Stimulated activated CD4-positive, alpha-beta T cell treated with anti-CD3 and anti-CD28 coated beads, Interleukin-12 subunit alpha, Interleukin-12 subunit beta, amount 100 ng/mL, for 48 hours (primary cell): ENCODE measurements at places on chromosomes 1 and 21.

DNA sequence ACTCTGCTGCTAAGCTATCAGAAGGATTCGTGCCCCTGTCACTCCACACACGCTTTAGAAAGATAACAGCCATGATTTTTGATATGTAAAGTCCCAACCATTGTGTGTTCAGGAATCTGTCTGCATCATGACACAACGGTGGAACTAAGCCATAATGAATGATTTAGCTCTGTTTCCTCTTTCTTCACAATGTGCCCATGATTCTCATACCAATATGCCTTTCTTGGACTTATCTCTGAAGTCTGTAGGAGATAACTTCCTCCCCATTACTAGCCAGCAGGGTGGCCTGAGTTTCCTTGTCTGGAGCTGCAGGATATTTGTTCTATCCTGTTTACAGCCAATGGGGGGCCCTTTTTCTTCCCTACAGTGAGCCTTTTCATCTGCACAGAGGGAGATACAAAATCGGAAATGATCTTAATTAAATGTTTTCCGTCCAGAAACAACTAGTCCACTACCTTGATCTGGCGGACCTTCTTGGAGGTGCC is 511.7 kb downstream of the USP25 start:
- no peak for DNase-seq

GRCh38 chr1:210448297-210448892 is 119.7 kb downstream of the HHAT start:
- peak; percentile 47 for DNase-seq

GRCh38 chr21:31580866-31581276 is 78.6 kb upstream of the SOD1 start:
- DNase-seq: peak; percentile 46

DNA sequence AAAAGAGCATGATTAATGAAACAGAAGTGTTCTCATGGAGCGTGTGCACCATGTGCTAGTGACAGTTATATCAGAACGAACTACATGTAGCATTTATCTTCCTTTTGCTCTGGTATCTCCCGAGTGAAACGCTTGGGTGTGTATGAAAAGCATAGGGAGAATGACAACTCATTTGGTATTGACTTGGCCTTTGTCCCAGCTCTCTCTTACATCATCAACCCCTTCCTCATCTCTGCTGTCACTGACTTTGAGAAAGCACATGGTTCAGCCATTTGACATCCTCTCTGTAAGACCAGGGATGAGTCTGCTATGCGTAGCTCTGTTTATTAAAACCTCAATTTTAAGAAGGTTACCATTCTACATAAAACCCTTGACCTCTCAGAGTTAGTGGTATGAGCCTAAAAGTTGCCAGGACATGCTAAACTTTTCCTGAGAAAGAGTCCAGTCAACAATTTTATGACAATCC is 201.0 kb downstream of the NRIP1 start:
- DNase-seq: no peak

- peak; percentile 86 for DNase-seq
Observed at GRCh38 chr21:33380483-33380998, 22.7 kb upstream of the IFNGR2 start.

DNA sequence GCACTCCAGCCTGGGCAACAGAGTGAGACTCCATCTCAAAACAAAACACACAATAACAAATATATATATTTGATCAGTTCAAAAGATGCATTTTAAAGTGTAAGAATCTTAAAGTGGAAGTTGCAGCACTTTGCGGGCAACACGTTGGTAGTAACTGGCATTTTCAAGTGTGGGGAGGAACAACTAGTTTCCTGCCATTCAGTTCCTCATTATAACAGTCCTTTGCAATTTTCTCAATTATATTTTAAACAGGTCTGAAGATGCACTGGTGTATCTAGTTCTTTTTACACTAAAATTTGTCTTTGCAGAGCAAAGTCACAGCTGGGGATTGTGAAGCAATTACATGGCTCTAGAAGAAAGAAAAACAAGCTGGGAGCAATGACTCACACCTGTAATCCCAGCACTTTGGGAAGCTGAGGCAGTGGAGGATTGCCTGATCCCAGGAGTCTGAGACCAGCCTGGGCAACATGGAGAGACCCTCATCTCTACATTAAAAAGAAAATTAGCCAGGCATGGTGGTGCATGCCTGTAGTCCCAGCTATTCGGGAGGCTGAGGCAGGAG is 25.3 kb downstream of the RRAGC start:
- DNase-seq: no peak

- no peak for DNase-seq
Observed at GRCh38 chr1:15151377-15151806, 2.2 kb upstream of the TMEM51 start.

GRCh38 chr1:92030656-92031107 is 897 bp downstream of the EPHX4 start:
- peak; percentile 2 for DNase-seq

DNA sequence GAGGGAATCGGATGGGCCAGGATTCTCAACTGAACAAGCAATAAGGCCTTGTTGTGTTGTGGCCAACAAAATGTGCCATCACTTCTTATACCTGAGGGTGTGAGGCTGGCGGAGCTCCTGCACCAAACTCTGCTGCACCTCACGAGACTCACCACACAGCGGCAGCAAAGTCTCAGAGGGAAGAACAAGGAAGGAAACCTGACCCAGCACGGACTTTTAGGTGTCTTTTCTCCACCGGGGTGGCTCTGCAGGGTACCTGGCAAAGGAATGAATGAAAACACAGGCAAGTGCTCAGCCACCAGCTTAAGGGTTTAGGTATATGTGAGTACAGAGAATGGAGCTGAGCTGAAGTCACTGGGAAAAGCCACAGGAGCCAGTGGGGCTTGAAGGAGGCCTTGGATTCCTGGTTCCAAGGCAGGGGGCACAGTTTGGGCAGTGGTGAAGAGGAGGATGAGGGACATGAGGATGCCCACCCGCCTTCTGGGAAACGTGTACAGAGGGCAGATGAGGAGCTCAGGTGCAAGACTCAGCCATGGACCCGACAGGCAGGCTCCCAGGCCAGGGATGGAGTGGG is 31.1 kb upstream of the HSD3B1 start:
- no peak for DNase-seq

- no peak for DNase-seq
Observed at GRCh38 chr1:209937996-209938959, at the start of gene SYT14. SYT14 (plus strand) TSS chr1:209938217; CDS start chr1:209938265, 48 bp downstream.

DNA sequence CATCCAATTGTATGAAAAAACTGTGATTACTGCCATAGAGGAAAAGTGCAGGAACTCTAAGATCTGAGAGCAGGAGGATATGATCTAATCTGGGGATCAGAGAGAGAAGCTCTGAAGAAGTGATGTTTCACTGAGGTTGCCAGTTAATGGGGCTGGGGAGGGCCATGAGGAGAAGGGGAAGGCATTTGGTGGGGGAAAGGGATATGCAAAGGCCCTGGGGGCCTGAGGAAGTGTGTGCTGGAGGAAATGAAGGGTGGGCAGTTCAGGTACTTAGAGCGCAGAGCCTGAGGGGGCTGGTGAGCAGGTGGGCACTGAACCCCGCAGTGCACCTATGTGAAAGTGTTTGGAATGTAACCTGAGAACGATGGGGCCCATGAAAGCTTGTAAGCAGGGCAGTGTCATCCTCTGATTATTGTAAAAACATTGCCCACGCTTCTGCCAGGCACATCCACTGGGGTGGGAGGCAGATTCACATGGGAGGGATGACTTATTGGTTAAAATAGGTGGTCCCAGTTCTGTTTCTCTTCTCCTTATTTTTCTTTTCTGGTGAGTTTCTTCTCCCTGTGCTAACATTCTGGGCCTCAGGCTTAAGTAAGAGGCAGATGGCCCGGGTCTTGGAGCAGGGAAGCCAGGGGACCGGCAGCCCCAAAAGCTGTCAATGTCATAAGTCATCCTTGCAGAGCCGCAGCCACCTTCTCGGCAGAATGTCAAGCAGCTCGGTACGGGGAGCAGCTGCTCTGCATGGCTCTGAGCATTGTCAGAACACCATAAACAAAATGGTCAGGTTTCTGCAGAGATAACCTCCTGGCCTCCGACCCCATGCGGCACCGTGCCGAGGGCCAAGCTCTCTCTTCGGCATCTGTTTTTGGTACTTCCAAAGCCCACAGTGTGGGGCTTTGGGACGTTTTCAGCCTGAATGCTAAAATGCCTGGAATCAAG is 492.0 kb upstream of the VAMP3 start:
- no peak for DNase-seq

- no peak for DNase-seq
Observed at GRCh38 chr1:240768979-240769378, 157.0 kb upstream of the GREM2 start.

DNA sequence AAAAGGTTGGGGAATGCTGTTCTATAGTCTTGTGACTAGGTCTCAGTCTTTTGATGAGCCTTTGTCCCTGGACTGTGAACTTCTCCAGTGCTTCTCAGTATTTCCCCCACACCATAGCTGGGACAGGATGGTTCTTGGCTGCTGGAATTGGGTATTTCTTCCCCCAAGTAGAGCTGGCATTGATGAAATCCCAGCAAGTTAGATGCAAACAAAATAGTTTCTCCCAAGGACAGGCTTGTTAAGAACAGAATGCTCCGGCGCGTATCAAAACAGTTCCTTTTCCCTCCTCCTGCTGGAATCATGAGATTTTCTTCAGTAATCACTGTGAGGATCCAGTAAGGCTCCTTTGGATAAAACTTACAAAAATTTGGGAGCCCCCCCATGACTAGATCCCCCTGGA is 162.6 kb downstream of the PIK3R3 start:
- DNase-seq: no peak

GRCh38 chr1:12314333-12314903 is 84.6 kb downstream of the VPS13D start:
- no peak for DNase-seq

- DNase-seq: no peak
Observed at GRCh38 chr1:236321101-236321500, 39.3 kb upstream of the ERO1B start.

- DNase-seq: no peak
Observed at GRCh38 chr1:11848373-11848700, 754 bp upstream of the NPPA start.

DNA sequence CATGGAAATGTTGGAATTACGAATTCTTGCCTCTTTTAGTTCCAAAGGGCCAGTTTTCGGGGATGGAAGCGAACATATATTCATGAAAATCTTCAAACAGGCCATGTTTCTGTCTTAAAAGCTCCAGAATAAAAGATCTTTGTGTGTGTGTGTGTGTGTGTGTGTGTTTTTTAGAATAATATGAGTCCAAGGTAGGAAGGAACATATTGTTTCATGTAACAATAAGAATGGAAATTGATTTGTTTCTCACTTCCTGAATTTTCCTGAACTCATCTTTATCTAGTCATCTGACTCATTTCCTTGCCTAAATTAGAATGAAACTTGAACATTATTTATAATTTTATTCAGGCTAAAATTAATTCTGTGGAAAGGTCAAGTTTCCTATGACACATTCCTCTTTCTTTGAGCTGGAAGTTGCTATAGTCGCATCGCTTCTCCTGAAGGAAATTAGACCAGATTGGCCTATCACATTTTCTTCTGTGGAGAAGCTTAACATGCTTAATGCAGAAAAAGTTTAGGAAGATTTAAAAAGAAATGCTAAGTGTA is 805.1 kb upstream of the ADAMTS5 start:
- no peak for DNase-seq

DNA sequence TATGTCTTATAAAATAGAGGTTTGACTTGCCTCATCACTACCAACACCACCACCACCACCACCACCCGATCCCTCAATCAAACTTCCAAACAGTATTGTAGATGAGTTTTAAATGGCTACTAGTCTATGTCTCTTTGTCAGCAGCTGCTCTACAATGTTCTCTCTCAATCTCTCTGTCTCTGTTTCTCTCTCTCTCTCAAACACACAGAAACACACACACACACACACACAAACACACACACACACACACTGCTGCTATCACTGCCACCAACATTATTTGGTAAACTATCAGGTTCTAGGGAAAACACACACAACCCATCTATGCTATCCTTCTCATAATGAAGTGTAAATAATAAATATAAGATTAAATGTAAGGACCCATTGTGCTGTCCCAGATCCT is 2.4 kb downstream of the TNFSF4 start:
- DNase-seq: no peak

GRCh38 chr1:83581747-83582146 is 417.2 kb downstream of the TTLL7 start:
- no peak for DNase-seq

DNA sequence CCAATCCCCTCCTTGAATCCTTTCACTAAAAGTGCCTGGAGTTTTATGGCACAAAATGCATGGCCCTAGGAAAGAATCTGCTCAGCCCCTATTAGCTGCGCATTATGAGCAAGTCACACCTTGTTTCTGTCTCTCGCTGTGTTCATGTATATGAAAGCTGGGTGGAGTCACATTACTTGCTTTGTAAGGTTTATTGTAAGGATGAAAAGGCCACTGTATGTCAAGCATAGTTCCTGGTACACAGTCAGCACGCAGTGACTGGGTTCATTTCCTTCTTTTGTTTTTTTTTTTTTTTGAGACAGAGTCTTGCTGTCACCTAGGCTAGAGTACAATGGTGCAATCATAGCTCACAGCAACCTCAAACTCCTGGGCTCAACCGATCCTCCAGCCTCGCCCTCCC is 6.7 kb upstream of the SLC9A1 start:
- DNase-seq: no peak

DNA sequence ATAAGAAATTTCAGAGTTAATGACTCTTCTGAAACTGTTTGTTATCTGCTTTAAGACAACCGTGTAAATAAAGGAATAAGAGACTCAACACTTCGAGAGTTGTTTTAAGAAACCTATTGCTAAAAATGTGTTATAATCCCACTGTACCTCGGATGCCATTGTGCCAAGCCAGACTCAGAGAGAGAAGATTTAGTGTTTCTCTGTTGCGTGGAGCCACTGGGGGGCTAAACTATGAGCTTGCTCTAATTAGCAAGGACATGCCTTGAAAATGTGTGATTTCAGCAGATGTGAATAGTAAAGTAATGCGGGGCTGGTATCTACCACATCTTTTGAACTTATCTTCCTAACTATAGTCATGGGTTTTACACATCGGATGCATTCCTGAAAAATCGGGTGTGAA is 56.2 kb upstream of the TARBP1 start:
- DNase-seq: no peak

GRCh38 chr1:228799924-228800323 is 64.6 kb downstream of the RHOU start:
- no peak for DNase-seq

DNA sequence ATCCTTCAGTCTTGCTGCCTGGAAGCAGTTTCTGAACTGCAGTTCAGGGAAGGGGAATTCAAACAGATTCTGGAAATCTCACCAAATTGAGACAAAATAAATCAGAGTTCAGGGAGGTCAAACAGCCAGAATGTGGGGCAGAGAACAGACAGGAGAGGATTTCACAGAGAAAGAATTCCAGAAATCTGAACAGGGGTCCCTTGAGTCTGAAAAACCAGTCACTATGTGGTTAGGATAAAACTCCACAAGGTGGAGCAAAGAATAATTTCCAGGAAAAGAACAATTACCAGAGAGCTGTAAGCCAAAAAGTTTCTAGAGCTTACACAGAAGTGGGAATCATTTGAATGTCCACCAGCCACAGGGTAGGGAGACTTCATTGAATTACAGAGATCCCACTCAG is 84.7 kb downstream of the URB2 start:
- no peak for DNase-seq

DNA sequence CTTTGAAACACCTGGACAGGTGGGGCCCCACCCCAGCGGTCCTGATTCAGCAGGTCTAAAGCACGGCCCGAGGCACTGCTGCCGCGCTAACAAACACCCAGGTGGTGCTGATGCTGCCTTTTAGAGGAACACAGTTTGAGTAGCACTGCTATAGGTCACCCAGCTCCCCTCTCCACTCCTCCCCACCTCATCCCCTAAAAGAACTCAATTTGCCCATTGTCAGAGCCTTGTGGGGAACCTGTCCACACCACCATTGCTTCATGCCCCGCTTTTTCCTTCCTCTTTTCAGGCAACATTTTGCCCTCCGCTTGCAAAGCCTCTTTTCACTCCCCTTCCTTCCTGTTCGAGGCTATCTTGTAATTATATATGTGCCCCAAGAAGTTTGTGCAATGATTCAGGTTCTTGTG is 26.2 kb upstream of the PADI4 start:
- DNase-seq: no peak
